ENCODE measurements at places on chromosomes 11 and 22. TPM values are rescaled to one million over a fixed set of nuclear protein-coding genes. Genes with fewer than 3 reads are reported as not detected.

The LYVE1 gene
- total RNA-seq, result not detected

The PLA2G3 gene
- total RNA-seq, result not detected

The FGF19 gene
- total RNA-seq, result not detected

The ELFN2 gene
- total RNA-seq, result 0.20 TPM

The CTSW gene
- total RNA-seq, result 29.3 TPM

The ZNF280B gene
- total RNA-seq, result 3.1 TPM

The SCGB1D2 gene
- total RNA-seq, result not detected

The ELF5 gene
- total RNA-seq, result not detected

The TIGD3 gene
- 1.1 TPM for total RNA-seq

The RAB38 gene
- total RNA-seq, result 1.6 TPM

The HOATZ gene
- total RNA-seq, result not detected

The SAA2 gene
- not detected for total RNA-seq

The TUB gene
- 0.23 TPM for total RNA-seq

The DLG2 gene
- 0.61 TPM for total RNA-seq

The CRY2 gene
- 29.4 TPM for total RNA-seq

The CHRDL2 gene
- not detected for total RNA-seq

The TMPRSS5 gene
- 0.66 TPM for total RNA-seq

The MMP27 gene
- total RNA-seq, result not detected

The GRAMD4 gene
- 61.8 TPM for total RNA-seq

The OR56B1 gene
- total RNA-seq, result 0.36 TPM

The ARHGAP42 gene
- total RNA-seq, result 0.32 TPM

The GGTLC2 gene
- total RNA-seq, result not detected

The B4GALNT4 gene
- total RNA-seq, result 1.2 TPM

The TIMM10B gene
- total RNA-seq, result 32.5 TPM

The RHBDD3 gene
- 37.3 TPM for total RNA-seq

The IRAG1 gene
- not detected for total RNA-seq

The NECTIN1 gene
- 2.6 TPM for total RNA-seq

The CNIH2 gene
- total RNA-seq, result 1.5 TPM
